ENCODE measurements at places on chromosomes 6 and 20.

DNA sequence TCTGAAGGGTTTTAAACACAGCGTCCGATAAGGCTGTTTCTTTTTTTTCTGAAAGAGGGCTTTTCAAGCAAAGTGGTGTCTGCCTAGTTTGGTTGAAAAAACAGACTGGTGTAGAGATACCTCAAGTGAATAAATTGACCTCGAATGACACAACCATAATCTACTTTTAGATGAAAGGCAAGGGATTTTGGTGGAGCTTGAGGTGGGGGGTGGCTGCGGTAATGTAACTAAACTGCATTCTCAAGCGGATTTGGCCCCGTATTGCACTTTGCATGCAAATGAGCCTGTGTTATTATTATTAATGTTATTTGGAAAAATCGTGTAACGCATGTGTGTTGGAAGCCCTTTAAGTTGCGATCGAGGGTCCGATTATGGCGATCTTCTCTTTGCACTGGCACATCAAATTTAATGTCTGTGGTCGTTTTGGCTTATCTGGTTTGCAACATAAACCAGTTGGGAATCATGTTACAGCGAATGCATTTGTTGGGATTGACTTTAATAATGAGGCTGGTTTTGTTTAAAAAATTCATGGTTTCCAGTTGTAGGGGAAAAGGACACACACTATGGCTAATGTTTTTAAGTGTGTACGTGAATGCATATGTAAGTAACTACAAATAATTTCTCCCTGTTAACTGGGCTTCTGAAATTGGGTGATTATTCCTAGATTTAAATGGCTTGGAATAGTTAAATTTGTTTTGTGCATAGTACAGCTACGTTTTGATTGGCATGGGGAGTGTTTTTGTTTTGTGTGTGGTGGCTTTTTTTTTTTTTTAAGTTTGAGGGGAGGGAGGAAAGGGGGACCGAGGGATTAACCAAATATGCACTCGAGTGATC is 1.0 kb downstream of the JARID2 start:
- no peak for DNase-seq

DNA sequence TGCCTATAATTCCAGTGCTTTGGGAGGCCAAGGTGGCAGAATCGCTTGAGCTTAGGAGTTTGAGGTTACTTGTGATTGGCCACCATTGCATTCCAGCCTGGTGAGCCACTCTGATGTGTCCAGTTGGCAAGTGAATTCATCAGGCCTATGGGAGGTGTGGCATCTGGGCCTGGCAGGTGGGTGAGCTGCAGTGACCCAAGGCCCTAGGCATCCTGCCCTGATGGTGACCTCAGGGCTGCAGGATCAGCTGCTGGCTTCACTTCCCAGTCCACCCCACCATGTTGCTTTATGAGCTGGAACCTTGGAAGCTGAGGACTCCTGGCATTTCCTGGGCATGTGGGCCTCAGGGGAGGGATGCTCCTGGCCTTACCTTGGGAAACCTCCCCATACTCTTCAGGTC is 20.5 kb downstream of the RSPH9 start:
- DNase-seq = no peak

GRCh38 chr6:126300735-126301134 is 39.2 kb upstream of the CENPW start:
- DNase-seq = no peak

DNA sequence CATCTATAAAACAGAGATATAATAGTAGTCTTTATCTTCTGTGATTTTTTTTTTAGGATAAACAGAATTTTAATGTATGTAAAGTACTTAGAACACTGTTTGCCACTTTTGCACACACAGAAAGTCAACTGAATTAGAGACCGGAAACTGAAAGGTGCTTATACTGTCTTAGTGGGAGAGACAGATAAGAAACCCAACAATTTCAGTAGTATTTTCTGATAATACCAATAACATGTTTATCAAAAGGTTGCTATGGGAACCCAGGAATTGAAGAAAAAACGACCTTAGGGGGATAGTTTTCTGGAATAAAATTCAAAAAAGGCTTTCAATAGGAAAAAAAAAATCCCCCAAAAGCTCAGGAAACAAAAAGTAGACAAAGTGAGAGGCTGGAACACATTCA is 138.6 kb downstream of the BCKDHB start:
- no peak for DNase-seq
